Naive thymus-derived CD8-positive, alpha-beta T cell (primary cell): ENCODE measurements at places on chromosomes 4 and X.

- no peak for DNase-seq
Measured at GRCh38 chrX:93259029-93259428, 414.3 kb downstream of the NAP1L3 start.

GRCh38 chr4:173009129-173009823 lies 159.3 kb upstream of the GALNT7 start:
- no peak for DNase-seq

DNA sequence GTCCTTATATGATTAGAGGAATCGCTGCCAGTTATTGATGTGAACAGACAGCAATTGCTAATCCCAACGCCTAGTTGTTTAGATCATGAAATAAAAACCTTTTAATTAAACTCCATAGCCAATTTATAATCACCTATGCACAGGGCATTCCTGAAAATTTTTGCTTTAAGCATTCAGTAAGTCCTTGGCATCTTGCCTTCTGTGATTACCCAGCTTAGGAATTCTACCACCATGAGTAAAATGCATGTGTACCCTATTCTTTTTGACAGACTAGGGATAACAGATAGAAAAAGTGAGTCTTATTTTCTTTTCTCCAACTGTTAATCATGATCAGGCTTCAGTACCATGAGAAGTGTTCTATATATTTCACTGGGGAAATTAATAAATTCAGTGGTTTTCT lies 995.3 kb upstream of the GRIA3 start:
- no peak for DNase-seq

DNA sequence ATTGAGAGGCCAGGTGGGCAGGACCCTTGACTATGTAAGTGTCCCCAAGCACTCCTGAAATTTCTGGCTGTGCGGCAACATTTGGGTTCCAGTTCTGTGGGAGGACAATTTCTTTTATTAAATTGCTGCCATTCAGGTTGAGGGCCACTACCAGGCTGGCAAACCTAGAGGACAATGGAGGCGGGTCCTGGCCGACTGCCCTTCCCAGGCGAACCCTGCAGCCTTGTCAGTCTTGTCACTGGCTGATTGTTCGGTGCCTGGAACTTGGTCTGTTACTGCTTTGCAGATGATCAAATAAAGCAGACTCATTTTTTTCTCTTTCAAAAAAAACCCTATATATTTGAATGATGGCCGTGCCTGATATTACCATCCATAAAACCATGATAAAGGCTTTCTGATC lies 6.6 kb upstream of the TMEM128 start:
- no peak for DNase-seq

DNA sequence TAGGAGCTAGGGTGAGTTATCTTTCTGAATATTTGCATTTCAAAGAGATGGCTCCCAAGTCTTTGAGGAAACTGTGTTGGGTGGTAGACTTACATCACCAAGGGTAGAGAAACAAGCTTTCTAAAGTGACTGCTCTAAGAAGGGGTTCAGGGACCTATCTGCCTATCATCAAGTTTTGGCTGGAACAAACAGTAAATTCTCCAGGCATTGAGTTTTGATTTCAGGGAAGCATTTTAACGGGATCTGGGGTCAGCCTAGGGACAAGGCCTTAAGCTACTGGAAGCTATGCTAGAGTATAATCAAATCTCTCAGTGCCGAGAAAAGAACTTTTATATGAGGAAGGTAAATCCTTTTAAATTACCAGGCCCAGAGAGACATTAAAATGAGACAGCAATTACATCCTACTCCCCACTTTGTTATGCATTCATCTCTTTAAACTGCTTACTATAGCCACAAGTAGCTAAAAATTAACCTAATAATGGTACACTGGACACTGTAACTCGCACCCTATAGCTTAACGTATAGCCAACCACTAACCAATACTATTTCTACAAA lies 2.0 kb upstream of the NUDT9 start:
- DNase-seq: no peak

- DNase-seq: no peak
Measured at GRCh38 chr4:25797136-25797535, 65.7 kb downstream of the SEL1L3 start.

GRCh38 chr4:6942238-6942800 lies 32.7 kb downstream of the TBC1D14 start:
- peak; percentile 42 for DNase-seq

DNA sequence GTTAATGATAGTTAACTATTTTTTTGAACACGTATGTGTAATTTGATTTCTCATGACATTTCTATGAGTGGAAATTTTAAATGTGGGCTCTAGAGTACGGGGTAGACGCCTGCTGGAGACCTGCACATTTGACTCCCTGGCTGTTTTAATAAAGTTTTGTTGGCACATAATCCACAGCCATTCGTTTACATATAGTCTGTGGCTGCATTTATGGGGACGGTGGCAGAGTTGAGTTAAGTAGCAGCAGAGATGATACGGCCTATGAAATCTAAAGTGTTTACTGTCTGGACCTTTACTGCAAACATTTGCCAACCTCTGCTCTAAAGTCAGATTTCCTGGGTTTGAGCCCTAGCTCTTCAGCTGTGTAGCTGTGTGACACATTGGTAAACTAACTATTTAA lies 118.8 kb downstream of the CHRNA9 start:
- DNase-seq: no peak

- no peak for DNase-seq
Measured at GRCh38 chr4:24887881-24888430, 24.9 kb downstream of the CCDC149 start.

- no peak for DNase-seq
Measured at GRCh38 chrX:3639236-3639635, 74.2 kb downstream of the PRKX start.

- no peak for DNase-seq
Measured at GRCh38 chr4:177339477-177340374, 30.1 kb downstream of the NEIL3 start.

DNA sequence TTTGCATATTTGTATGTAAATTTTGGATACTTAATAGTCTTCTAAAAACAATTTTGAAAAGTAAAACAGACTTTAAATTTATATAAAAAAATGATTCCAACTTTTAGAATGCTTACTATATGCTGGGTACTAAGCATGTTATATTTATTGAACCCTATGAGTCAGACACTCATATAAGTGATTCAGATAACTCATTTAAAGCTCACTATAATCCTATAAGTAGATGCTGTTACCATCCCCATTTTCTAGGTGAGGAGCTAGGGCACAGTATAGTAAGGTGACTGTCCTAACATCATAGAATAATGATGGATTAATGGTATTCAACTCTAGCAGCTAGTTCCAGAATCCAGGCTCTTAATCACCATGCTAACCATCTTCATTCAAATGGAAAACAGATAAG lies 877.0 kb upstream of the GRID2 start:
- no peak for DNase-seq

GRCh38 chr4:20391198-20391597 lies 139.5 kb downstream of the SLIT2 start:
- DNase-seq: no peak

DNA sequence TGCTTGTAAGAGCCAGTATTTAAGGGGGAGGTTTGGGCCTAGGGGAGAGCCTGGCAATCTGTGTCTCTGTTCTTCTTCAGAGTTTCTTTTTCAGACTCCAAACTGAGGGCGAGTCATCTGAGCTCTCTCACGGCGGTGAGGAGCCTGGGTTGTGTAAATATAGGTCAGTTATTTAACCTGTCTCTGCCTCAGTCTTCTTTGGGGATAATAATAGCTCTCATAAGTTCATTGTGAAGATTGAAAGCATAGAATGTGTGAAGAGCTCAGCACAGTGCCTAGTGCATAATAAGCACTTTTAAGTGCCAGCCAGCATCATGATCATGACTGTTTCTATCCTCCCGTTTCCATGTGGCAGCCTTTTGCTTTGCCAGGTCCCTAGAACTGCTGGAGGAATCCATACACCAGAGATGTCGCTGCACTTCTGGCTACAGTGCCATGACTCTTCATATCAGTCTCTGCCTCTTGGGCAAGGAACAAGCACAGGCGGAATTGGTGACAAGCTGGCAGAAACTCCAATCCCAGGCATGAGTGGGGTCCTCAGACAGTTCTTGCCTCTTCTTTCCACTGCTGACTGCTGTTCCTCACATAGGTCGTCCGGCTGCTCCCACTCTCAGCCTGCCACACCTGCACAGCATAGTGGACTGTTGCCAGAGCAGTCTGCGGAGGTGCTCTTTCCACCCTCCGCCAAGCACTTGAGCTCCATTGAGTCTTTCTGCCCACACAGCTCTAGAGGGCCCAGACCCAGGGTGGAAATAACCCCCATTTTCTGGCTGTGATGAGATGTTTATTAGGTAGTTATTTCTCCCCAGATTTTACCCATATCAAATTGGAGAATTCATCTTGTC lies 103.7 kb upstream of the MAML3 start:
- no peak for DNase-seq

DNA sequence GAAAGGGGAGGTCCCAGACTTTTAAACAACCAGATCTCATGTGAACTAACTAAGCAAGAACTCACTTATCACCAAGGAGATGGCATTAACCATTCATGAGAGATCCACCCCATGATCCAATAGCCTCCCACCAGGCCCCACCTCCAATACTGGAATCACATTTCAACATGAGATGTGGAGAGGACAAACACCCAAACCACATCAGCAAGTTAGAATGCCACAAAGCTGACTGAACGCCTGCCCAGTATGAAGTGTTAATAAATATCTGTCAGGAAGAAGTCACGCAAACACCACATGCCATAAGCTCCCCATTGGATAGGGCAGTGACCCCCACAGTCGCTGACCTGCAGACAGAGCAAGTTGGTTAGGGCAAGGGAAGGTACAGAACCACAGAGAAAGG lies 14.3 kb downstream of the SLC10A6 start:
- DNase-seq: no peak

GRCh38 chrX:49309401-49309981 lies 6.0 kb downstream of the GAGE10 start:
- DNase-seq: no peak

DNA sequence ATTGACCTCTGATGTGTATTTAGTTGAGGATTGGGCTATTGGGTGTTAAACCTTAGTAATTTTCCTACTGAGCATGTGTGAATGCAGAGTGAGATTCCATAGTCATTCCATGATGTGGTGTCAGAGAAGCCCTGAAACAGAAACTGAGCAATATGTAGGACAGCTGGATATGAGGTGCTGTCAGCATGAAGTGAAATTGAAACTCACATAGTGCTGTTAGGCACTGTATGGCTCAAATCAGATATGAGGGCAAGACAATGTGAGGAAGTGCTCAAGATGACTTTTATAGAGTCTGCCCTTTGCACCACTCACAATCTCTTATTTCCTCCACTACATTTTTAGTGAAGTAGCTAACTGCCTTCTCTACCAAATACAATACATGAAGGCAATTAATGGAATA lies 188.3 kb downstream of the SH3BGRL start:
- no peak for DNase-seq

- no peak for DNase-seq
Measured at GRCh38 chrX:13936521-13937225, 93.0 kb downstream of the GEMIN8 start.

- no peak for DNase-seq
Measured at GRCh38 chrX:23993012-23993633, 33.9 kb downstream of the KLHL15 start.

DNA sequence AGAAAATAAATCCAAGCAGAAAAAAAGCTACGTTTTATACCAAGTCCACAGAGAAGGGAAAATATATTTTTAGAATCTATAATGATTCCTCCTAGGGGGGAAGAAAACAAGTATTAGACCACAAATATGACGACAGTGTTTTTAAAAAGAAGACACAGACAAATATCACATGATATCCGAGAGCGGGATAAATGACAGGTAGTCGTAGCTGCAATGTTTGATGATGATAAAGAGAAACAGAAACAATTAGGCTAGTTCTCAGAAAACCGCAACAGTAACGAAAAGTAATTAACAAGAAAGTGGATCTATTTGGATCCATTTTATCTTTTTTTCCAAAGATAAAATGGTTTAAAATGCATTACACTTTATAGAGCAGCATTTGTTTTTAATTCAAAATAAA lies 918 bp downstream of the HAUS3 start:
- DNase-seq: peak; percentile 45

DNA sequence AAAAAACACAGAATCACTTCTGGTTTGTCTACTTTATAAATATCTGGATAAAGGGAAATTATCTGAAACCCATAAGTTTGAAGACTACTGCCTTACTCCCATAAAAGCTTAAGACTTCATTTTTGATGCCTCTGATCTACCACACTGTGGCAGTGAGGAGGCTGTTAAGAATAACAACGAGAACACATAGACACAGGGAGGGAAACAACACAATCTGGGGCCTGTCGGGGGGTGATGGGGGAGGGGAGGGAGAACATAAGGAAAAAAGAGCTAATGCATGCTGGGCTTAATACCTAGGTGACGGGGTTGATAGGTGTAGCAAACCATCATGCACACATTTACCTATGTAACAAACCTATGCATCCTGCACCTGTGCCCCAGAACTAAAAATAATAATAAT lies 573.7 kb downstream of the GBA3 start:
- no peak for DNase-seq

- DNase-seq: no peak
Measured at GRCh38 chr4:74473155-74473811, 28.3 kb downstream of the AREG start.

GRCh38 chr4:101304916-101305315 lies 42.4 kb downstream of the PPP3CA start:
- DNase-seq: no peak

- no peak for DNase-seq
Measured at GRCh38 chrX:49762175-49762720, 66.5 kb upstream of the PAGE1 start.

- DNase-seq: no peak
Measured at GRCh38 chrX:17632942-17633341, 104.4 kb upstream of the SCML1 start.

GRCh38 chr4:113901994-113902787 lies 77.3 kb downstream of the ARSJ start:
- DNase-seq: peak; percentile 57

- DNase-seq: no peak
Measured at GRCh38 chrX:44621078-44621477, 78.4 kb upstream of the FUNDC1 start.

DNA sequence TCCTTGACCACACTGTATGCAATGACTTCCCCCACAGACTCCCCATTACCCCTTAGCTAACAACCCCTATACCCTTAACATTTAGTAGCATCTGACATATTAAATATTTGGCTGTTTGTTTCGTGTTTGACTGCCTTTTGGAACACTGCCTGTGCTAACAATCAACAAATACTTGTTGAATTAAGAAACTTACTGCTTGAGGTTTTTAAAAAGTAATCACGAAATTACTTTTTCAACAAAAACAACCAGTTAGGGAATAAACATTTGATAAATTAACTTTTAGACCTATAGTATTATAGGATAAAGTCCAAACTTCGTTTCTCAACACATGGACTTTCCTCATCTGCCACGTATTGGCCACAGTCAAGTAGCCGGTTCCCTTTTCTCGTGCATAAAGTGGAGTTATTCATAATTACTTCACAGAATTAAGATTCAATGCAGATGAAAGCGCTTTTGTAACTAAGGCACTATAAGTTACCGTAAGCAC lies 555 bp upstream of the ELMOD2 start:
- no peak for DNase-seq

GRCh38 chr4:181498148-181498547 lies 745.1 kb upstream of the TENM3 start:
- DNase-seq: no peak

GRCh38 chrX:135985157-135985972 lies at the start of gene SLC9A6:
Gene SLC9A6 (plus strand): TSS chrX:135985435. CDS start chrX:135985659, 224 bp downstream.
- DNase-seq: peak; percentile 66

GRCh38 chrX:102832661-102833060 lies 104.4 kb upstream of the RAB40AL start:
- no peak for DNase-seq

- peak; percentile 64 for DNase-seq
Measured at GRCh38 chrX:130179579-130180215, 7.9 kb downstream of the RAB33A start.
